Activated CD4-positive, alpha-beta T cell treated with anti-CD3 and anti-CD28 coated beads for 1 hour (primary cell): ENCODE measurements at places on chromosomes 1 and 21.

DNA sequence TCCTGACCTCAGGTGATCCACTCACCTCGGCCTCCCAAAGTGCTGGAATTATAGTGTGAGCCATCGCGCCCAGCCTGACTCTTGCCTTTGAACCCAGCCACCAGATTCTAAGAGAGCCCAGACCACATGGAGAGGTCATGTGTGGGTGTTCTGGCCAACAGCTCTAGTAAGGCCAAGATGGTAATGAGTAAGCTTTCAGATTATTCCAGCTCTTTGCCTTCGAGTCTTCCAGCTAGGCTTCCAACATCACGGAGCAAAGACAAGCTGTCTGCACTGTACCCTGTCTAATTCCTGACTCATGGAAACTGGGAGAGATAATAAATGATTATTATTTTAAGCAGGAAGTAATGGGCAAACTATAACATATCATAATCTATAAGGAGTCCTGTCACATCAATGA is 14.8 kb upstream of the ZFP69B start:
- no peak for DNase-seq

GRCh38 chr1:34005309-34005708 is 141.4 kb downstream of the HMGB4 start:
- no peak for DNase-seq

DNA sequence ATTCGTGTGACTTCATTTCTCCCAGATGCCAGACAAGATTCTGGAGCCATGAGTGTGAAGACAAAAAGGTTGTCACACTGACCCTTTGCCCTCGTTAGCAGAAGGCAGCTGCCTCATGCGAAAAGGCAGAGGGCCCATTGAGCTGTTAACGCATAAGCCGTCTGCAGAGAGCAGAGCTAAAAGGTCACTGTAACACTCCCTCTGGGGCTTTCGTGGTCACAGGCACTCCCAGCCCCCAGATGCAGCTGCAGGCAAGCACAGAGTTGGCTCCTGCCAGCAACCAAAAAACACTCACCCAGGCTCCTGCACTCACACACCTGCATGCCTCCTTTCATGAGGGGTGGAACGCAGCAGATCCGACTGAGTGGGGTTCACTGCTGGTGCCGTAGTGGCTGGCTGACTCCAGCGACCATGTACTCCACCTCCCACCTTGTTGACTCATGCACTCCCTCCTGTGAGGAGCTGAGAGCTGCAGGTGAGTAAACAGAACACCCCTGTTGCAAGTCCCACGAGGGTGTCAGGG is 287.5 kb downstream of the SMYD3 start:
- DNase-seq = no peak

DNA sequence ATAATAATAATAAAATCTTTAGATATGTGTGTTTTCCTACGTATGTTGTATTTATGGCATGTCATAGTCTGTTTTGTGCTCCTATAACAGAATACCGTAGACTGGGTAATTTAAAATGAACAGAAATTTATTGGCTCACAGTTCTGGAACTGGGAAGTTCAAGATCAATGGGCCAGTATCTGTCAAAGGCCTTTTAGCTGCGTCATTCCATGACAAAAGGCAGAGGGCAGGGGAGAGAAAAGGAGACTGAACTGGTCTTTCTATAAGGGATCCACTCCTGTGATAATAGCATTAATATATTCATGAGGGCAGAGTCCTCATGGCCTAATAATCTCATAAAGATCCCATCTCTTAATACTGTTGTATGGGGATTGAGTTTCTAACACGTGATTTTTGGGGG is 7.1 kb upstream of the SFT2D2 start:
- no peak for DNase-seq

- DNase-seq = no peak
Measured at GRCh38 chr1:226638001-226638601, 89.5 kb downstream of the STUM start.

DNA sequence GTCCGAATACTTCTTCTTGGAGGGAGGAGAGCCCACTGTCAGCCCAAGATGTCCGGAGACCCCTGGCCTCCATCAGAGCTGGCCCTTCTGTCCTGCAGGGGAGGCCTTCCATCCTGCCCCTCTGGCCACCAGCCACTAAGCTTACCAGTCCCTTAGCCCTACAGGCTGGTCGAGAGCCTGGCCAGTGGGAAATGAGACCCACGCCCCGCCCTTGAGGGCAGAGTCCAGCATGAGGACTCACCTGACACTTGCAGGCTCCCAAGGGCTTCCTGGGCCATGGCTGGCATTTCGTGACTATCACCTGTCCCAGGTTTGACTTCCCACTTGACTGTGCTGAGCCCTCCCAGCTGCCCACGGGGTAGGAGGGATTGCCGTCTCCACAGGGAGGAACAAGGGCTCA is 361.8 kb upstream of the VAMP3 start:
- no peak for DNase-seq

DNA sequence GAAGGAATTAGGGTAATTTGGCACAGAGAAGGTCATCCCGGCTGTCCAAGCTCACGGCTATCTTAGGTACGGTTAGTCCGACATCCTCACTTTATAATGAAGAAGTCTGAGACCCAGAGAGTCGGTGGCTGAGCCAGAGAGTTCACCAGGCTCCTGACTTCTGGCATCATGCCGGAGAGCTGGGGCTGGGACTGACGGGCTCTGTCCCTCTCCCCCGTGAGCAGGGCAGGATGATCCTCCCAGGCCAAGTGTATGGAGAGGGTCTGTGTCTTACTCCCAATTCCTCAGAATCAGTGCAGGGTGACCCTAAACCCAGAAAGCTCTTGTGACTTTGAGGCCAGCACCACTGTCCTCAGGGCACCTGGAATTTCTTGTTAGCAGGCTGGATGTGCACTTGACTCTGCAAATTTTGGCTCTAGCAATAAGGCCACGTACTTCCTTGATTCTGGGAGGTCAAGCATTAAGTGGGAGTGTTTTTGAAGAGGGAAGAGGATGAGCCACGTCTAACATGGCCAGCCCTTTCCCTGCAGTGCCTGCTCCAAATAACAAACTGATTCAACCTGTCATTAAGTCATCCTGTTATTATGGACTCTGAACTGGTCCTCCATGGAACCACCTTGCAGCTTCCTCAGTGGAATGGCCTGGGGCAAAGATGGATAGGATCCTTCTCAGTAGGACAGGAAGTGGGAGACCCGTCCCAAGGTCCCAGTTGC is 20.8 kb upstream of the BTG2 start:
- DNase-seq = no peak

- no peak for DNase-seq
Measured at GRCh38 chr1:206717674-206717989, 32.9 kb downstream of the MAPKAPK2 start.

DNA sequence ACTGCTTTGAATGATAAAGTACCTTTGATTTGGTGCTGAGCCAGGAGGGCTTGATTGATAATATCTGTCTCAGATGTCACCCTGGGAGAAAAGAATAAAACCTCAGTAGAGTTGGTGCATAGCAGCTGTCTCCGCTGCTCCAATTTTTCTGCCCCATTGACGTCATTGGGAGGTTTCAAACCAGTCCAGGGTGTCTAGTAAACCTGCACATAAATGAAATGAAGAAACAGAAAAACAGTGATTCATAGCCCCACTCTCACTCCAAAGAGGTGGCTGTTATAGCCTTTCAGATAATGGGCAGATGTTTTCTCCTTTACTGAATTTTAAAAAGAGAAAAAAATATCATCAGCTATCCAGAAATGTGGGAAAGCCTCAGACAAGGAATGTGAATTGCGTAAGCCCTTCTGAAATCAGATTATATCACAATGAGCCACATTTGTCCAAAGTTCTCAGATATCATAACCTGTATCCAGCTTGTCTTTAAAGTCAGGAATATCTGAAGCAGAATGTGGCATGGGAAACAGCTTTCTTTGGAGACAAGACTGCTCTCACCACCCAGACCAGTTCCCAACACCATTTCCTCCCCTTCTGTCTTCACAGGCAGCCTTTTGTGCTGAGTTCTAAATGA is 351.3 kb upstream of the SGIP1 start:
- no peak for DNase-seq

- no peak for DNase-seq
Measured at GRCh38 chr1:72284348-72285073, 2.2 kb upstream of the NEGR1 start.

GRCh38 chr1:177849130-177849529 is 120.7 kb downstream of the SEC16B start:
- no peak for DNase-seq

- DNase-seq = peak; percentile 43
Measured at GRCh38 chr1:16888860-16889816, 6.6 kb upstream of the RNU1-2 start.

- no peak for DNase-seq
Measured at GRCh38 chr1:214277704-214278635, 3.0 kb upstream of the SMYD2 start.

DNA sequence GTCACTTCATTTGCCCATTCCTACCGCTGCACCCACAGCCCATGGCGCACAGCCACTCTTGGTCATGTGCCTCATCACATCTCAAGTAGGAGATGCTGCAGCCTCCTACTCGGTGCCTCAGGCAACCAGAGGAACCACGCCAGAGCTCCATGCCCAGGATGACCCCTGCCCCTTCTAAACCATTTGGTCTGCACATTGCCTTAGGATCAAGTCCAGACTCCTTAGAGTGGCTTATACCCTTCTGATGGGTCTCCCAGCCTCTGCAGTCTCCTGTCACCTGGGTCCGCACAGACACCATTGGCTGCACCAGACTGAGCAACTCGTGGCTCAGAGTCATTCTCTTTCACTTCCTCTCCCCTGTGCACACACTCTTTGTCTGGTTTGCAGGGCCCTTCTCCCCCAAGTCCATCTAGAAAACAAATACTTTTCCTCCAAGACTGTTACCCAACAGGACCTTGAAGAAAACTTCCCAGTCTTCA is 2.2 kb upstream of the ADORA3 start:
- no peak for DNase-seq

GRCh38 chr1:202234331-202235002 is 40.9 kb downstream of the LGR6 start:
- no peak for DNase-seq

GRCh38 chr1:208142590-208143382 is 101.4 kb downstream of the PLXNA2 start:
- no peak for DNase-seq

DNA sequence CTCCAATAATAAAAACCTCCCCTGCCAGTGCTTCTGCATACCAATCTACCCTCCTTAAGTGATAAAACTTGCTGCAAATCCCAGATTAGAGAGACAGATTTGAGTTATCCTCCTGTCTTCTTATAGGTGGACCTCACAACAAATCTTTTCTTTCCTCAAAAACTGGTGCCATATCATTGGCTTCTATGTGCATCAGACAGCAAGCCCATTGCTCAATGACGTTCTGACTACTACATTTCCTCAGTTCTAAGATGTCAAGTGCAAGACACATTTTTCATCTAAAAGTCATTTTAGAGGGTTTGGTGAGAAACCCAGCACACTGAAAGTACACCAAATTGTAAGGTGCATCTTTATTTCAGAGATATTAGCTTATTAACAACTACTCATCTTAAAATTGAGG is 107.8 kb upstream of the VAV3 start:
- no peak for DNase-seq

GRCh38 chr1:76231320-76231719 is 156.8 kb downstream of the ST6GALNAC3 start:
- no peak for DNase-seq

DNA sequence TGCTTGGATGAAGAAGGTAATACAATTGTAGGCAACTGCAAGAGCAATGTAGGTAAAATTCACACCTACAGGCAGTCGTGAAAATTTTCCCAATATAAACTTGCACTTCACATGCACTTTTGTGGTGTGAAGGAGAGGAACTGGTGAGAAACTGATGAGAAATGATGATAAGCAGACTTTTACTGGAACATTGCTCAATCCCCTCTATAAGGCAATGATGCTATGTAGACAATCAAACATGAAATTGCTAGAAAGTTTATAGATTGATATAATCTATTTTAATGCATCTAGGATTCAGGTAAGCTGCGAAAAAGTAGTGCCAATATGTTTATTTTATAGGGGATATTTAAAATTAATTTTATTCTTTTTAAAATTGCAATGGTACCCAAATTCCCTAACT is 802.2 kb downstream of the KCNT2 start:
- DNase-seq = no peak

- no peak for DNase-seq
Measured at GRCh38 chr1:69321311-69321710, 246.4 kb upstream of the LRRC7 start.

DNA sequence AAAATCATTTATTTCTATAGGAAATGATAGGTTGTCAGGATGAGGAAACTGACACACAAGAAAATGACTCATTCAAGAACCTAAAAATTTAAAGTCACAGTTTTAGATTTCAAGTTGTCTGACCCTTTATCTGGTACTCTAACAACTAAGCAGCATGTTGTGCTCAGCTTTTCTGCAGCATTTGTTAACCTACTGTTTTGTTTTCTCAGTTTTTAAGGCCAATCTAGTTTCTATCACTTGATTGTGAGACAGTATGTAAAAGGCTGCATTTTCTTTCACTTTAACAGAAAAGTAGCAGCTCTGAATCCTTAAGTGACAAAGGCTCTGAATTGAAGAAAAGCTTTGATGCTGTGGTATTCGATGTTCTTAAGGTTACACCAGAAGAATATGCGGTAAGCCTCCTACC is 59.1 kb downstream of the RALGPS2 start:
- no peak for DNase-seq

DNA sequence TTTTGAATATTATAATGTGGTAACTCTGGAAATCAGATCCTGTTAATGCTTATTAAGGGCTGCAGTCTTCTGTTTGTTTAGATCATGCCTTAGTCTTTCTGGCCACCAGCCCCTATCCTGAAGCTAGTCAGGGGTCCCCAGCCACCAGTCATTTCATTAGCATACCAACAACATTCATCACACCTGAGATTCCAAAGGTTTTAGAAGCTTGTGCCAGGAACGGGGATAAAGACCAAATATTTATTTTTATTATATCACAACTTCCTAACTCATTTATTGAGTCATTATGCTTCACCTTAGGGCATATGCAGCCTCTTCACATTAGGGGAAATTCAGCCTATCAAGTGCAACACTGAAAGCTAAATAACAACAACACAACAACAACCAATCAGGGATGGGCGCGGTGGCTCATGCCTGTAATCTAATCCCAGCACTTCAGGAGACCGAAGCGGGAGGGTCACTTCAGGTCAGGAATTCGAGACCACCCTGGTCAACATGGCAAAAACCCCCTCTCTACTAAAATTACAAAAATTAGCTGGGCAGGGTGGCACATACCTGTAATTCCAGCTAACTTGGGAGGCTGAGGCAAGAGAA is 2.9 kb upstream of the PSEN2 start:
- DNase-seq = no peak
